ENCODE measurements at places on chromosomes 4 and X.

DNA sequence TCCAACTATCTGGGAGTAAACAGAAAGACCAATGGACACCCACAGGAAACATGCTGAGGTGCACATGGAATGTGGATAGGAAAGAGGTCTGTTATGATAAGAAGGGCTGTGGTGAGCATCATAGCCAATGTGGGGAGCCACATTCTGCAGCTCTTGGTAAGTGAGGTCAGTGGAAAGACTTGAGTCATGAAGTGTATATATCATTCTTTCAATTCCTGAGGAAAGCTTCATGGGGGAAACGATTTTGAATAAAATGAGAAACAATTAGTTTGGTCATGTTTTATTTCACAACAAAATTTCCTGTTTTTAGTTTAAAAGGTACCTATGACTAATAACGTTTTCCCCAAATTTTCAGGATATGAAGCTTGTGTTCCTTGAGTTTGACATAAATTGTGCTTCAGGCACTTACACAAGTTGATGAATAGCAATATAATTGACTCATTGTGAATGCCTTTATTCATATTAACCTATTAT, 41.4 kb upstream of the RASSF6 start:
- no peak for DNase-seq

- DNase-seq, result no peak
Observed at GRCh38 chr4:163536091-163536490, 41.6 kb downstream of the TMA16 start.

DNA sequence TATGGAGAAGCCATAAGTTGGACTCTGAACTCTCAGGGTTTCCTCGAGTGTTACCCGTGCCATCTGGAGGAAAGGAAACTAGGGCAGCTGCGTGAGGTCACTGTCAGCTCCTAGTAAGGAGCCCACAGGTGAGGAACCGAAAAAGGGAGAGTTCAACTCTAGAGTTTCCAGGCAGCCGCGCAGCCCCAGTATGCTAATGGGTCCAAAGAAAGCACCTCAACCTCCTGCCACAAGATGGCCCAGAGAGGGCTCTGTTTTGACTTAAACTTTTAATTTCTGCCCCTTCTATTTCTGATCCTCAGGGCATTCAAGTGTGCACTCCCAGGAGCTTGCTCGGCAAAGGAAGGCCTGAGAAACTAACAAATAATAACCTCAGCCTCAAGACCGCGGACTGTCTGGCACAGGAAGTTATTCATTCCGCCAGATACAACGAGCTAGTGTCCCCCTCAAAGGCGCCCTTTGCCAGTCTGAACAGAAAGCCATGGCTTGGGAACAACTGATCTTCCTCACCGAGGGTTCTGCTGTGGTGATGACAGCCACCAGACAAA, 13.9 kb downstream of the SCARB2 start:
- DNase-seq, result no peak

DNA sequence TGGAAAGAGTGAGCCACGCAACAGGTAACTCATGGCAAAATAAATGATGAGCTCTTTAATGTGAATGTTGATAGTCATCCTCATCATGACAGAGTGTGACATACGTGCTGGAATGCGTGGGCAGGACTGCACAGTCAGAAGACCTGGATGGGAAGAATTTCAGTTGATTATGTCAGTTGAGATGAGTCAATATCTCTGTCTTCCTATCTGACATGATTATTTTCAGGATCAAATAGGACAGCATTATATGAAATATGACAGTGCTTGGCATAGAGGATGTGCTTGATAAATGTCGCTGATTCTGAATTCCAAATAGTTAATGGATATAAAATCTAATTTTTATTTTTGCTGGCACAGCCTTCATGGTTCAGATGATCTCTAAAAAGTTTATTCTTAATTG, 95.1 kb downstream of the IL15 start:
- no peak for DNase-seq

DNA sequence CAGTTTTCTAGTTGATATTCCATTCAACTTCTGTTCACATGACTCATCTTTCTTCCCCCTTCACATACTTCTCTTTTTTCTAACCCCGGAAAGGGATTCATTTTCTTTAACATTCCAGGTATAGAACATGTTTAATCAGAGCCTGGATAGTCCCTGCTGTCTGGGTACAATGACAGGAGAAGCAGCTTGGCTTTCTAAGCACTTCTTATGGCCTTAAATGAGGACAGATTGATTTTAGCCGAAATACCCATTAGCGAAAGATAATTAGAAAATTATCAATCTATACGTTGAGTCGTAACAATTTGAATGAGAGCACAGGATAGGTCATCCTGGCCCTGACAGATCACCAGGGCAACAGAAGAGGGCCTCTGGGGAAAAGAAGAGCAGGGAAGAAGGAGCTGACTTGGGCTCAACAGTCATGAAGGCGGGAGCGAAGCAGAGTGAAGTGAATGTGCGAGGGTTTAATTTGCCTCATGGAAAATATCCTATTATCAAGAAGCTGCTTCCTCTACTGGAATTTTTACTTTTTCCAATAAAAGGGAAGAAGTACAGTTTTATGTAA, 62.2 kb downstream of the PPP1R2C start:
- no peak for DNase-seq
